Globus pallidus (tissue), 1 donor: ENCODE measurements at places on chromosomes 2 and 18.

DNA sequence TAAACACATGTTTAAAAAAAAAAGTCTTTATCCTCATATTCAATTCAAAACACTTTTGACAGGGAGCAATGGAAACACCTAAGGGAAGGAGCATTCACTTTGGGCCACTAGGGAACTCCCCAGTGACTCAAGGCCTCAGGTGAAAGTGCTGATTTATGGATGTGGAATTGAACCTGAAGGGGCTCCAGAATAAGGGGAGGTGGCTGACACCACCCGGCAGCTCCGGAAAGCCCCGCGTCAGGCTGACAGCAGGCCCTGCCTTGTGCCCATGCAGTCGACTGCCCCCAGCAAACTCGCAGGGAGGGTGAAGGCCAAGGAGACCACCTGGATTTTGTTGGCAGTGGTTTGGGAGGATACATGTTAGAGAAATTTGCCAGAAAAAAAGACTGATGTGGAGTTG is 275.3 kb upstream of the NCKAP5 start:
- DNase-seq = no peak

- no peak for DNase-seq
Measured at GRCh38 chr2:239392688-239393387, 8.0 kb downstream of the HDAC4 start.

DNA sequence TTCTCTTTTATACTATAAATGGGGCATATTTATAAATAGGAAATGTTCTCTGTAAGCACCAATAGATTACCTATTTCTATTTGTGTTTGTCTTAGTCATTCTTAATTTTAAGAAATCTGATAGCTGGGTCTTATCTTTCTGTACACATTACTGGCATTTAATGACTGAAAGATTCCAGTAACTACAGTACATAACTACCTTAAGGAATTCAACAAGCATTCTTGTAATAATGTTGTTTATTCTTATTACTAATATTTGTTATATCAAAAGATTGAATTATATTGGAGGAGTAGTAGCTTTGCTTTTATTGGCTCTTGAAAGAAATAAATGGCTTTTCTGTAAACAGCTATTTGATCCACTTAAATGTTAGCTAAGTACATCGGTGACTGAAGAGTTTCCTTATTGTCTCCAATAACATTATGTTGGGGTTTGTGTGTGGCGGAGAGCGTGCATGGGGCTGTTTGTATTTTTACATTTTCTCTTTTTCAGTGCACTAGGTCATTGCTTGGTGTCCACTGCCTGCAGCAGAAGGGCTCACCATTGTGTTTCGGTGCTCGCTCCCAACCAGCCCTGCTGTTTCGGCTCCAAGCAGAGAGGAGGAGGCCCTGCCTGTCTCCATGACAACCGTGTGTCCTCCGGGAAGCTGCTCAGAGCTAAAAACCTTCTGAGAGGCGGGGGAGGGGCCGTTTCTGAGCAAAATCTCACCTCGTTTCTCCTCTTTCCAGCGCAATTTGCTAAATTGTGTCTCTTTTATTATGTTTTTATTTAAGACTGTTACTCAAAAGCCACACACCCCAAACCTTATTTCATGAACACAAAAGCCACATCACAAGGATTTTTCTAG is 112.5 kb upstream of the SLC38A11 start:
- peak; percentile 78 for DNase-seq

- DNase-seq = no peak
Measured at GRCh38 chr18:79371561-79372121, 24.1 kb upstream of the NFATC1 start.

- DNase-seq = peak; percentile 10
Measured at GRCh38 chr2:65204461-65205210, 23.0 kb upstream of the ACTR2 start.

DNA sequence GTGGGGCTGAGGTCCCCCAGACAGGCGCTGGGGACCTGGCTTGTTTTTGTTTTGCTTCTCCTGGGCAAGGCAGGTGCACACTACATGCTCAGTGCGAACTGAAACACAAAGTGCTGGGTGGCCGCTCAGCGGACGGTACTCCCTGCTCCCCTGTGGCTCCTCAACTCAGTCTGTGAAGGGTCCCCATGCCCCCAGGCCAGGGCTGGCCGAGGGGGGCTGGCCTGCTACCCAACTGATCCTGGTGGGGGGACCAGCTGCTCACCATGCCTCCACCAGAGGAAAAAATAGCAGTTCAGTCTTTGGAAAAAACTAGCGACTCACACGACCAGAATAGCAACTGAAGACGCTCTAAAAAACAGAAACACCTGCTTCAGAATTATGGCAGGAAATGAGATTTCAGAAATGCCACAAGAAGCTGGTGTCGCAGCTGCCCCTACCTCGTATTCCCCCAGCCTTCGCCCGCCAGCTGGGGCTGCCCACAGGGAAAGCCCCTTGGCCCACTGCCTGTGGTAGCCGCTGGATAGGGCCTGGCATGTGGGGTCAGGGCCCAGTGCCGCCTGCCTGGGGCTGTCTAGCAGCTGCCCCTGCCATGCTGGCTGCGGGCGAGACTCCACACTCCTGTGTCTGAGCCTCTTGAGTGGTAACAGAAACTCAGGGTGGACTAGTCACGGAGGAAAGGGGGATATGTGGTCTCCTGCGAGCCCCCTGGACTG is 43.7 kb downstream of the MEX3C start:
- DNase-seq = no peak

GRCh38 chr2:88845772-88846661 is 154.5 kb downstream of the RPIA start:
- DNase-seq = no peak

GRCh38 chr2:23550553-23550952 is 165.6 kb downstream of the KLHL29 start:
- peak; percentile 74 for DNase-seq

- no peak for DNase-seq
Measured at GRCh38 chr2:54065411-54065810, 50.0 kb upstream of the ACYP2 start.

DNA sequence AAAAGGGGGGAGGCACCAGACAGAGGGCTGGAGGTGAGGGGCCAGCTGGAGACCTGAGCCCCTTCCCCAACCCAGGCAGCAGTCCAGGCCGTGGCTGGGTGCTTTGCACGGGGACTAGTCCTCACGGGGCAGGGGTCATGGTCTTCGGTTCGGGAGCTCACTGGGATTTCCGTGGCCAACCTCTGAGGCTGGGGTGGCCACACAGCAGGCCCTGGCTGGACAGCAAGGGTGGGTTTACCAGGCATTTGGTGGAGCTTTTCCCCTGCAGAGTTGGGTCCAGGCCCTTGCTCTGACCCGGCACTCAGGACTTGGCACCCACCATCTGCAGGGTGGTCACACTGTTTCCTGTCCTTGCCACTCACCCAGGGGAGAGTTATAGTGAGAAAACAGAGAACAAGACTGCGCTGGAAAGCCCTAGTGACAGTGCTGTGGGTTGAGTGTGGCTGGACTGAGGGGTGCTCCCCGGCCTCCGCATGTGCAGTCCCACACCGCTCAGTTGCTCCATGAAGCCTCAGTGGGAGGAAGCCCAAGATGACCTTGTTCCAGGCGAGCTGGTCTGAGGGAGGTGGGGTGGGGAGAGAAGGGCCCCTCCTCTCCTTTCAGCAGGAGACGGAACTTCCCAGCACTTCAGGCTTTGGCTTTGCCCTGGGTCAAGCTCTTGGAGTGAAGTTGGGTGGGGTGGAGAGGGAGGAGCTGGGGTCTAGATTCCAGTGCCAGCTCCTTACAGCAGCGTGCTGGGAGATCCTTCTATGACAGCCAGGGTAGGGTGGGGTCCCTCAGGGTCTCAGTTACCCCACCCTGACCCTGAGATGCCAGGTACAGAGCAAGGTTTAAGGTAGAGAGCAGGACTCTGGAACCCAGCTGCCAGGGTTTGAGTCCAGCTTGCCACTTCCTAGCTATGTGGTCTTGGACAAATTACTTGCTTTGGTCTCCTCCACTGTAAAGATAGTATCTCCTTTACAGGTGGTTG is 219.8 kb downstream of the DYSF start:
- DNase-seq = no peak

- DNase-seq = no peak
Measured at GRCh38 chr2:85390941-85391669, 19.1 kb downstream of the CAPG start.

DNA sequence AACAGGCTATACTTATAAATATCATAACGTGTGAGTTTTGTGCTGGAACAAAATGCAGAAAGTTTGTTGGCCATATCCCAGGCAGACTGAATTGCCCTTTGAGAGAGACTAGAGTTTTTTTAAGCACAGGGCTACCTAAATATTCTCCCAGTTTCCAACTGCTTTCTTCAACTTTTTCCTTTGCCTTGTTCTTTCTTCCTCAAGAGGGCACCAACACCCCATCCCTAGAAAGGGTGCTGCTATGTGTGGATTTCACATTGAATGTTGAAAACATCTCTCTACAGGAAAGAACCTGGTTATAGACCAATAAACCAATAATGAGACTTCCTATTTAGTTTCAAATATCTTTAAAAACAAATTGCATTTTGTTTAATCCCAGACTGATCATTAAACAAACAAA is 87.9 kb downstream of the ICOS start:
- DNase-seq = peak; percentile 16

- DNase-seq = no peak
Measured at GRCh38 chr2:215156453-215156852, 18.0 kb upstream of the ABCA12 start.

DNA sequence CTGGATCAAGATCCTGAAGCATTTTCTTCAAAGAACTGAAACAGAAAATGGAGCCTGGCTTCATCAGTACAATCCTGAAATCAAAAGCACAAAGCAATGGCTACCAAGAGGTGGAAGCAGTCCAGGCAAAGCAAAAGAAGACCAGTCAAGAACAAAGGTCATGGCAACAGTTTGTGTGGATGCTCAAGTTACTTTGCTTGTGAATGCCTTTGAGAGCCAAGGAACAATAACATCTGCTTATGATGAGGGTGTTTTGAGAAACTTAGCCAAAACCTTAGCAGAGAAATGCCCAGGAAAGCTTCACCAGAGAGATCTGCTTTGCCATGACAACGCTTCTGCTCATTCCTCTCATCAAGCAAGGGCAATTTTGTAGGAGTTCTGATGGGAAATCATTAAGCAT is 723.1 kb downstream of the TMEM182 start:
- DNase-seq = peak; percentile 57

DNA sequence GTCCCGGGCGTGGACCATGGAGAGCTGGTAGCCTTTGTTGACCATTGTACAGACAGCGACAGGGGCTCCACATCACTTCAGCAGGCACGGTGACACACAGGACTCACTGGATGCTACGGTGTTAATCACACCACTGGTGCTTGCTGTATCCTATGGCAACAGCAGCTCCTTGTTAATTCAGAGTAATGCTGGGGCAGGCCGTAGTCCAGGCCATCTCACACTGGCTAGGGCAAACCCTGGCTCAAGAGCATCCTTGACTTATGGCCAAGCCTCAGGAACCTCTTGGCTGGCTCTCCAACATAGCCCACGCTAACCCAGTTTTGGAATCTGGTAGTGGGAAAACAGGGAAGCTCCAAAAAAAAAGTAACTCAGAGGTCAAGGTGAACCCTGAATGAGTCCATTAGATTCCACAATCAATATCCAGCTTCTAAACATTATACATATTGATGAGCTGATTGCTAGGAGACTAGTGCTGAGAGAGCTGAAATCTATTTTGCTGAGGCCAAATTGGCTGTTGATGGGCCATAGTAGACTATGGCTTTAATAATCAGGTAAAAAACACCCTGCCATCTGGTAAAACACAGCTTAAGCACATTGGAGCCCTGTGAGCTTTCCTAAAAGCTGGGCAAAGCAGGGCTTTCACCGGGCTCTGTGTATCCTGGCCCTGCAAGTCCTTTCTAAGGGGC is 253.6 kb downstream of the PRKCE start:
- no peak for DNase-seq

- no peak for DNase-seq
Measured at GRCh38 chr2:149141046-149141445, 102.5 kb downstream of the LYPD6B start.

DNA sequence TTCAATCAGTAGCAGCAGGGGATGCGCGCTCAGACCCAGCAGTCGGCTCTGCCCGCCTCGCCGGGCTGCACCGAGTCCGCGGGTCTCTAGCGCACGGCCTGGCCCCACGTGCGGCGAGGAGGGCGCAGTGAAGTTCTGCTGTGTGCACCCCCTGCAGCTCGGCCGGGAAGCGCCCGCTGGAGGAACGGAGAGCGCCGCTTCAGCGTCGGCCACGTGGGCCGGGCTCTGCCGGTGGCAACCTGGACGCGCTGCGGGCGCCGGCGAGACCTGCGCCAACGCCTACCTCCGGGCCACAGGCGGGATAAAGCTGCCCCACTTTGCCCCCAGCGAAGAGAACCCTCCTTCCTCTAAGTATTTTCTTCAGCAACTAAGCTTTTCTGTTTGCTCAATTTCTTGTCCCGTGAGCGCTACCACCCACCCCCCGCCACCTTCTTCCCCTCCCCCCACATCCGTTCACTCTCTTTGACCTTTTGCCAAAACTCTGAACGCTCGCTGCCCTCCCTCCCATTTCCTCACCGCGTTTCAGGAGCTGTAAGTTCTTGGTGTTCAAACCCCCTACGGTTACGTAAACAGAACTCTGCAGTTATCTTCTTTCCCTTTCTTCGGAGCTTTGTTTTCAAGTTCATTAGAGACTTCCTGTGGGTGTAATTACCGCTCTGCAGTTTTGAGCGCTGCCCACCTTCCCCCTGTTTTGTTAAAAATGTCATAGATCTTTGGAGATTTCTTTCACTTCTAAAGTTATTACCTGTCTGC is 42.6 kb upstream of the EDAR start:
- peak; percentile 4 for DNase-seq

DNA sequence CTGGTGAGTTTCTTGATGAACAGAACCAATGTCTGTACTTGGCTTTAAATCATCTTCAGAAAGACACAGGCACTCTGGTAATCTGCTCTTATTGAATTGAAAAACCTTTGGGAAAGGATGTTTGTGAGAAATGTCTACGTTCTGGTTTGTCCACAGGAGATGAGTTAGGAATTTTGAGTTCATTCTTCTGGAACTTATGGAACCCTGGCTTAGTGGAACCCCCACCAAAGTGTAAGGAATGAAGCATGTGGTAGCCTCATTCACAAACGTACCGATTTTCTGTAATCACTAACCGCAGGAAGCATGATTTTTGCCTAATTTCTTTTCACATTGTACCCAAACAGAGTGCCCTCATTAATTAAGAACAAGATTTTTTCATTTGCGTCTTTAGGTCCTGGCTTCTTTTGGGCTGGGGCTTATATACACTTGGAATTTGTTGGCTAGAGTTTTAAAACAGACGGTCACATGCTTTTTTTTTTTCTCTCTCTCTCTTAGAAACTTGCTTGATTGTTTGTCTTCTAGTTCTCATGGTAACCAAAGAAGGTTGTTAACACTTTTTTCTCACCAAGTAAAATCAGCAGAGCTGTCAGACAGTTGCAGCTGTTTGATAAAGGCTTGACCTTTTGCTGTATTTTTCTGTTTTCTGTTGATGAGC is 314.1 kb upstream of the THUMPD2 start:
- DNase-seq = no peak

DNA sequence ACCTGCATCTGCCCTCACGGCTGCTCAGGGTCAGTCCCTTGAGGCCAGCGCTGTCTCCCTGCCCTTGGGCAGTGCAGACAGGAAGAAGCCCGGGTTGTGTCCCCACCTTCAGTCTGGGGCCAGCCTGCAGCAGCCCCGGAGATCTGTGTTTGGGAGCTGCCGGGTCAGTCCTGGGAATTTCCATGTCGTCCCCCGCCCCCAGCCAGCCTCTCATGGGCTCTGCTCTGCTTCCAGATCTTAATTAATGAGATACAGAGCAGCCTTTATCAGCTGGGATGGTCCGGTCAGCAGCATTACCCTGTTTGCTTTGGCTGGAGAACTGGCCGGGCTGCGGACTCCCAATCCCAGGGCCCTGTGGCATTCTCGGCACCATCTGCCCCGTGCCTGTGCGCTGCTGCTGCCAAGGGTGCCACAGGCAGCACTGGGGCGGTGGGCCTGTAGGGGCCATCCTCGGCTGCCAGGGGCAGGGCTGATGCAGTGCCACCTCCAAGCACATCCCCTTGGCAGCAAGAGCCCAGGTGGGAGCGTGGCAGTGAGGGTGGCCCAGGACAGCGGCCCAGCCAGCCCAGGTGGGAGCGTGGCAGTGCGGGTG is 2.4 kb downstream of the BOK start:
- DNase-seq = peak; percentile 63
